ENCODE measurements at places on chromosomes 2 and 18.

DNA sequence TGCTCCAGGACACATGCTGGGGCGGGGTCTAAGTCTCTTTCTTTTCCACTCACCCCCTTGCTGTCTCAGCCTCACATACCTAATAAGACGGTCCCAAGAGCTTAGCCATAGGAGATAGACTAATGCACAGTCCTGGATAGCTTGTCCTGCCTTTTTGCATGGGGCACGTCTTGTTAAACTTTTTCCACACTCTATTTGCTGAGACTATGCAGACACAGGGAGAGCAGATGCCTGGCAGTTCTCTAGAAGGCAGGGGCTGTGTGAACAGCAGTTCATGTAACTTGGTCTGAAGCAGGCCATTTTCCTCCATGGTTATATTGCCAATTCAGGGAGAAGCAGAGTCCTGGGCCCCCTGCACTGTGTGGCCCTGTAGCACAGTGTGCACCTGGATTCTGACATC lies 142.1 kb downstream of the SEPTIN10 start:
- H3K27me3 ChIP-seq, result no peaks in the 10 kb centered on the region
- H3K4me3 ChIP-seq, result no peak overlapping the region
- H3K36me3 ChIP-seq, result no peaks in the 10 kb centered on the region
- DNase-seq, result no peak
- H3K4me1 ChIP-seq, result peaks cover 59% of the 10 kb centered on the region
- H3K27ac ChIP-seq, result no peak overlapping the region

DNA sequence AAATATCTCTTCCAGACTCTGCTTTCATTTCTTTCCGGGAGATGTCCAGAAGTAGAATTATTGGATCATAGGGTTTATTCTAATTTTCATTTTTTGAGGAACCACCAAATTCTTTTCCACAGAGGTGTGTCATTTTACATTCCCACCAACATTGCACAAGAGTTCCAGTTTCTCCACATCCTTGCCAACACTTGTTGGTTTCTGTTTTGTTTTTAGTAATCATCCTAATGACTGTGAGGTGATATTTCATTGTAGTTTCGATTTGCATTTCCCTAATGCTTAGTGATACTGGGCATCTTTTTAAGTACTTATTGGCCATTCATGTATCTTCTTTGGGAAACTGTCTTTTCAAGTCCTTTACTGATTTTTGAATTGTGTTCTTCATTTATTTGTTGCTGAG lies 513.1 kb downstream of the PARD3B start:
- H3K4me1 ChIP-seq, result no peaks in the 10 kb centered on the region
- H3K27me3 ChIP-seq, result no peaks in the 10 kb centered on the region
- H3K4me3 ChIP-seq, result no peak overlapping the region
- no peaks in the 10 kb centered on the region for H3K36me3 ChIP-seq
- H3K27ac ChIP-seq, result no peak overlapping the region
- DNase-seq, result no peak

DNA sequence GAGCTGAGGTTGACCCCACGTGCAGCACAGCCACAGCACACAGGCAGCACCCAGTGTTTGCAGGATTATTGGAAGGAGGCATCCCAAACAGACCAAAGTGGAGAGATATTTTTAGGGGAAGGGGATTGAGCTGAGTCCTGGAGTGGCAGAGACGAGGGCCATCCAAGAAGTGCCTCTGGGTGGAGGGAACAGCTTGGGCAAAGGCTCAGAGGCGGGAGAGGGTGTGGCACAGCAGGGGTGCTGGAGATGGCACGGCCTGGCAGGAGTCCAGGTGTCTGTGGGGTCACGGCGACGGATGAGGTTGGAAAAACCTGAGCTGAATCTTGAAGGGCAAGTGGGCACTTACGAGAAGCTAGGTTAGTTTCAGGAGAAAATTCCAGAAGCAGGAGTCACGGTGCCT lies 60.6 kb downstream of the INHBB start:
- H3K36me3 ChIP-seq, result no peaks in the 10 kb centered on the region
- H3K27ac ChIP-seq, result no peak overlapping the region
- H3K4me1 ChIP-seq, result no peaks in the 10 kb centered on the region

DNA sequence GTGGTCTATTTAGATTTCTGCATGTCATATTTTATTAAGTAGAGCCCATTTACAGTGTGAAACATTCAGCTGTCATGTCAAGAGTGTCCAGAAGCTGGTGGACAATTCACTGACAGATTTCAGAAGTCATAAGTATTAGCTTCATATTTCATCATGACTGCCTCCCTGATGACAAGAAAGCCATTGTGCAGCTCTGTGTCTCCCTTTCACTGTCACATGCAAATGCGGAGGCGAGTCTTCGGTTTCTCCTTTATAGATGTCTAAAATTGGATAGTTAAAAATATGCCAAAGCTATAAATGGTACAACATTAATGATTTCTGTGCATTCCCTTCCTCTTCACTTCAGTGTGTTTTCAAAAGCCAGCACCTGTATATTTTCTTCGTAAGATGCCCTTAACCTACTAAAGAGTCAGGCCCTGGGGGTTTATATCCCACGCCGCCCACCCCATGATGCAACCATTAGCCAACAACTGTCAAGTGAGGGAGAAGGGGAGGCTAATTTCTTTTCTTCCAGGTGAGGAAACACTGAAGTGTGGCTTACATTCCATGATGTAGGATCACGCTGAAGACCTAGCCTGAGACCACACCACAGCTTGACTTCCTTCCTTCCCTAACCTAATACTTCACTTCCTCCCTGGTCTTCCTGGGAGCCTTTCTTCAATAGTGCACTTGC lies 99.6 kb upstream of the DDX18 start:
- DNase-seq, result no peak
- no peaks in the 10 kb centered on the region for H3K36me3 ChIP-seq
- H3K4me3 ChIP-seq, result no peak overlapping the region
- no peak overlapping the region for H3K27ac ChIP-seq
- no peaks in the 10 kb centered on the region for H3K27me3 ChIP-seq

- no peak overlapping the region for H3K4me3 ChIP-seq
- no peaks in the 10 kb centered on the region for H3K36me3 ChIP-seq
- DNase-seq, result no peak
Measured at GRCh38 chr2:138275292-138275690, 226.3 kb upstream of the SPOPL start.

- no peak for DNase-seq
- no peaks in the 10 kb centered on the region for H3K36me3 ChIP-seq
- no peaks in the 10 kb centered on the region for H3K27me3 ChIP-seq
- peaks cover 8% of the 10 kb centered on the region for H3K4me1 ChIP-seq
Measured at GRCh38 chr18:39464006-39464405, 1898.4 kb upstream of the CELF4 start.

DNA sequence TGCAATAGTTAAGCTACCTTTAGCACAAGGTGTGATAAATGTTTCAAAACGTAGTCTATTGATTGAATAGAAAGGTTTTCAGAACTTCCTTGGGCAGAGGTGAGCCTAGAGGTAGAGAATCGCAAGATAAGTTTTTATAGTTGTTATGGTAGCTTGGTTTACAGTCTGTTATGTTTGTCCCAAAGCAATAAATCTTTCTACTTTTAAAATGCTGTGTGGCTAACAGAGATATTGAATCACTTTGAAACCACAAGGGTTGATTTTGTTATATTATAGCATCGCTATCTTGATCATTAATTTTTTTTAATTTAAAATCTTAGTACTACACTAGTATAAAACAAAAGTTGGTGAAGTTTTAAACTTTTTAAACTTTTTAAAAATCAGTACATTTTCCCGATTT lies 126.7 kb downstream of the TMEM182 start:
- no peaks in the 10 kb centered on the region for H3K27me3 ChIP-seq
- H3K4me3 ChIP-seq, result no peak overlapping the region
- H3K4me1 ChIP-seq, result no peaks in the 10 kb centered on the region
- H3K36me3 ChIP-seq, result no peaks in the 10 kb centered on the region
- DNase-seq, result no peak

GRCh38 chr18:78240627-78241252 lies 738.9 kb upstream of the SALL3 start:
- no peaks in the 10 kb centered on the region for H3K27me3 ChIP-seq
- no peaks in the 10 kb centered on the region for H3K36me3 ChIP-seq
- no peaks in the 10 kb centered on the region for H3K4me1 ChIP-seq
- H3K27ac ChIP-seq, result no peak overlapping the region
- no peak for DNase-seq
- H3K4me3 ChIP-seq, result no peak overlapping the region

DNA sequence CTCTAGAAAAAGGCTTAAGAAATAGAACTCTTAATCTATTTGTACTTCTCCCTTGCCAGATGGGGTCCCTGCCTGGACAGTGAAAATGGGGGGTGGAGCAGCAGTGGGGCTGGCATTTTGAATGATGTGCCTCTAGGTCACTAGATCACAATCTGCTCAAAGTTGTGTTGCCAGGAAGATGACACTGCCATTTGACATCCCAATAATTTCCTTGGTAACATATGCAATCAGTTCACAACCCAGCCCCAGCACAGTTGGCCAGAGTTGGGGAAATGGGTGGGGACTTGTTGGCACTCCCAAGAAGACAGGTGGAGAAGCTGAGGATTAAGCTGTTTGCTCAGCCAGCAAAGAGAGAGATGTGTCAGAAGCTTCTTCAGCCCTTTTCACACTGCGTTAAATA lies 558.3 kb upstream of the KLHL29 start:
- H3K36me3 ChIP-seq, result no peaks in the 10 kb centered on the region
- H3K4me3 ChIP-seq, result no peak overlapping the region
- DNase-seq, result no peak
- H3K4me1 ChIP-seq, result no peaks in the 10 kb centered on the region
- H3K27ac ChIP-seq, result no peak overlapping the region

DNA sequence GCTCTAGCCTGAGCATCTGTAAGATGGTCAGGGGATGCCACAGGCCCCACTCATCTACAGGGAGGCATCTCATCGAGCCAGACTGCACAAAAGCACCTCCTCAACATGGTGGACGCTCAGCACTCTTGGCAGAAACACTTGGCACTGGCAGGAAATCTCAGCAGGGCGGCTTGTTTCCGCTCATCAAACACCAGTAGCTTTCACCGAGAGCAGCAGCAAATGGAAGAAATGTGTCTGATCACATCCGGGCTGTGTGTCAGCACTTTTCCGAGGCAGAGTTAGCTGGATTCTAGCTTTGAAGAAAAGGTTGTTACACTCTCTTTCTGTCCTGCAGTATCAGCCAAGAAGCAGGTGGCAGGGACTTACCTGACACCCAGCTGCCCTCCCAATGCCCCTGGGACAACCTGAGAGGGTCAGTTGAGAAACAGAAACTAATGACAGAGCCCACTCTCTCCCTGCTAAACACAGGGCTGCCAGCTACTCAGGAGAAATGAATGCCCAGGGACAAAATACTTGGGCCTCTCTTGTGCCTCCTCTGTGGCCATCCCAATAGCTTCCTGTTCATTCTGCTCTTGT lies 68.9 kb upstream of the FZD7 start:
- no peak for DNase-seq
- H3K4me1 ChIP-seq, result no peaks in the 10 kb centered on the region
- no peak overlapping the region for H3K27ac ChIP-seq
- no peaks in the 10 kb centered on the region for H3K36me3 ChIP-seq

- no peaks in the 10 kb centered on the region for H3K36me3 ChIP-seq
- no peak overlapping the region for H3K27ac ChIP-seq
- H3K27me3 ChIP-seq, result no peaks in the 10 kb centered on the region
- H3K4me3 ChIP-seq, result no peak overlapping the region
Measured at GRCh38 chr2:6995391-6996097, 78.3 kb downstream of the RNF144A start.

GRCh38 chr18:56267334-56267733 lies 371.1 kb downstream of the TXNL1 start:
- H3K4me1 ChIP-seq, result no peaks in the 10 kb centered on the region
- no peaks in the 10 kb centered on the region for H3K36me3 ChIP-seq
- H3K27ac ChIP-seq, result no peak overlapping the region
- no peak overlapping the region for H3K4me3 ChIP-seq

- no peaks in the 10 kb centered on the region for H3K4me1 ChIP-seq
- no peak for DNase-seq
- no peak overlapping the region for H3K4me3 ChIP-seq
- no peak overlapping the region for H3K27ac ChIP-seq
- no peaks in the 10 kb centered on the region for H3K27me3 ChIP-seq
Measured at GRCh38 chr2:63192169-63192888, 141.7 kb downstream of the OTX1 start.

- no peaks in the 10 kb centered on the region for H3K4me1 ChIP-seq
- no peak for DNase-seq
Measured at GRCh38 chr18:41096504-41096903, 858.5 kb upstream of the PIK3C3 start.

- no peaks in the 10 kb centered on the region for H3K27me3 ChIP-seq
- DNase-seq, result no peak
- H3K27ac ChIP-seq, result no peak overlapping the region
- peaks cover 28% of the 10 kb centered on the region for H3K4me1 ChIP-seq
- no peaks in the 10 kb centered on the region for H3K36me3 ChIP-seq
Measured at GRCh38 chr2:207260021-207260420, 94.3 kb upstream of the KLF7 start.

DNA sequence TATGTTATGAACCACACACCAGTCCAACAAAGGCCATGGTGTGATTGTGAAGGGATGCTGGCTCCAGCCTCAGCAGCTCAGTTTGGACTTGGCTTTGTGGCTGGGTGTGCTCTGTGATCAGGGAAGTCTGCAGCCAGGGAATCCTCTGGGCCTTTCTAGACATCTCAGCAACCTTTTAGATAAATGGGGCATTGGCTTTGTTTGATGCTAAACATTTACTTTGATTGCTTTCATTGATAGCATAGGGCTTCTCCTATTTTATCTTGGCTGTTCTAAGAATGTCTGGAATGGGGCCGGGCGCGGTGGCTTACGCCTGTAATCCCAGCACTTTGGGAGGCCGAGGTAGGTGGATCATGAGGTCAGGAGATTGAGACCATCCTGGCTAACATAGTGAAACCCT lies 104.5 kb downstream of the VAPA start:
- no peak overlapping the region for H3K27ac ChIP-seq
- no peaks in the 10 kb centered on the region for H3K36me3 ChIP-seq
- no peak overlapping the region for H3K4me3 ChIP-seq
- DNase-seq, result no peak

DNA sequence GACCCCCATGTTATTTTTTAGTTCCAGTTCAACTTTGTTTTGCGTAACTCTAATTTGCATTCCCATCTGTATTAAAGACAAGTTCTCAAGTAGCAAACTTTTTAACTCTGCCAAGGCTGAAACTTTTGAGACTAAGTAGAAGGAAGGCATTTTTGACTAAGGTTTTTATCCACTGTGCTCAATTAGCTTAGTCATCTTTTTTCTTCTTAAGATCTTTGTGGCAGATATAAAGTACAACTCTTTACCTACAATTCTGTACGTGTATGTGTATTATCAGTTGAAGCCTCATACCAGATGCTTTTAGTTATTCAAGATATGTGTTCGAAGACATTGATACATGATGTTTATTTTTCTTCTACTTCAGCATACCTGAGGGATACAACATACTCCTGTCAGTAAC lies 41.6 kb downstream of the CREB1 start:
- no peaks in the 10 kb centered on the region for H3K27me3 ChIP-seq
- no peak for DNase-seq
- peaks cover 10% of the 10 kb centered on the region for H3K36me3 ChIP-seq
- no peak overlapping the region for H3K27ac ChIP-seq
- no peak overlapping the region for H3K4me3 ChIP-seq
- no peaks in the 10 kb centered on the region for H3K4me1 ChIP-seq

DNA sequence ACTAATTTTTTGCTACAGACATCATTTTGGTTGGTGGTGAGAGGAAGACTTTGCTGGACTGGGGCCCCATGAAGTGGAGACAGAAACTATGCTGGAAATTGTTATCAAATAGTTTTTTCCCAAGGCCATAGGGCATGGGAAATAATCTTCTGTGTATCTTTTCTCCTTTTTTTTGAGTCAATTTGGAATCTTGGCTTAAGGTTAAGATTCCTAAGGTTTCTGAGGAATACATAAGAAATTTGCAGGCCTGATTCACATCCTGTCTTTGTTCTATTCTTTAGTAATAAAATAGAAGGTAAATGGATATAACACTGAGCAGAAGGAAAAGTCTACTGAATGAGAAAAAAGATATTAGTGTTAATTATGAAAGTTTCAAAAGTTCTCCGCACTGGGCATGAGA lies 16.6 kb downstream of the SMC6 start:
- no peak overlapping the region for H3K4me3 ChIP-seq
- H3K4me1 ChIP-seq, result no peaks in the 10 kb centered on the region
- no peaks in the 10 kb centered on the region for H3K27me3 ChIP-seq
